ENCODE measurements at places on chromosomes 6 and 20.

GRCh38 chr6:129472239-129472638 lies 237.7 kb downstream of the ARHGAP18 start:
- DNase-seq: no peak

DNA sequence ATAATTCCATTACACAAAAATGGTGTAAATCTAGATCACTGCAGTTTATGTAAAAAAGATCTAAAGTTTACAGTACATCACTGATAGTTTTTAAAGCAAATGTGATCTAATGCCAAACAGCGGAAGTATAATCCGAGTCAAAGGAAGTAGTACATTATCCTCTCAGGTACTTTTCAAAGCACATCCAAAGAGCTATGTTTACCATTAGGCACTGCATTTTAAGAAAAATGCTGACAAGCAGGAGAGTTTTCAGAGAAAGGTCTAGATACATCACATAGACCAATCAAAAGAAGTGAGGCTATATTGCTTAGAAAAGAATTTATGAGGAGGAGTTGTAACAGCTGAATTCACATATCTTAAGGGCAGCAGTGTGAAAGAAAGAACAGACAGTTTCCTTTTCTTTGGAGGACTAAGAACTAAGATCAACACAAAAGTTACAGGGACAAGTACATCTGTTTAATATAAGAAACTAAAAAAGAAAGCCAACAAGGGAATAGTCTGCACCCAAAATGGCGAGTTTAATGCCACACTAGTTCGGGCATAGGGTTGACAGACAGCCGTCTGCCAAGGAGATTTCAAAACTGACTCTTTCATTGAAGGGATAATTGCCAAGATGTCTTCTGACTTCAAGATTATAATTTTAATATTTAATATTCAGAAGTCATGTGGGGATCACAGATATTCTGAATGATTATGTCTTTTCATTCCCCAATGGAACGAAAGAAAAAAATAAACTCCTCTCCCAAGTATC lies 1.4 kb downstream of the ZNF184 start:
- no peak for DNase-seq

DNA sequence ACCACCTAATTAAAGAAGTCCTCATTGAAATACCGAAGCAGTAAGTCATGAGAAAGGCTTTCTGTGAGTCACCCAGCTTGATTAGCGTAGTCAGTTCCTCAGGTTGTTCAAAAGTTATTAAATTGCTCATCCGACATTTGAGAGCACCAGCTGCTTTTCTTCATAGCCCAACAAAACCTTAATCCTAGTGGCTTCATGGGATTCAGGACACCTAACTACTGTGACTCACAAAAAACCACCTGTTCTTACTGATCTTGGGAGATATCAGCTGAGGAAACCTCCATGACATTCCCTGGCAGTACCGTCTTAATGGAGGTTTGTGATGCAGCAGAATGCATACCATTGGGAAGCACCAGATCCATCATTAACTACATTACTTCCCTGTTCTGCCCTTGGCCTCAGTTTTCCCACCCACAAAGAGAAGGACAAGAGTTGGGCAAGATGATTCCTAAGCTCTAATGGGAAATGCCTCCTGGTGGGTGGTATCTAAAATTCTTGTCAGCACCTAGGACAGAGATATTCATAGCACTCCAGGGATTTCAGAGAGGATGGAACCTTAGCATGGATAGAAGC lies 103.8 kb downstream of the KHDC1L start:
- no peak for DNase-seq

DNA sequence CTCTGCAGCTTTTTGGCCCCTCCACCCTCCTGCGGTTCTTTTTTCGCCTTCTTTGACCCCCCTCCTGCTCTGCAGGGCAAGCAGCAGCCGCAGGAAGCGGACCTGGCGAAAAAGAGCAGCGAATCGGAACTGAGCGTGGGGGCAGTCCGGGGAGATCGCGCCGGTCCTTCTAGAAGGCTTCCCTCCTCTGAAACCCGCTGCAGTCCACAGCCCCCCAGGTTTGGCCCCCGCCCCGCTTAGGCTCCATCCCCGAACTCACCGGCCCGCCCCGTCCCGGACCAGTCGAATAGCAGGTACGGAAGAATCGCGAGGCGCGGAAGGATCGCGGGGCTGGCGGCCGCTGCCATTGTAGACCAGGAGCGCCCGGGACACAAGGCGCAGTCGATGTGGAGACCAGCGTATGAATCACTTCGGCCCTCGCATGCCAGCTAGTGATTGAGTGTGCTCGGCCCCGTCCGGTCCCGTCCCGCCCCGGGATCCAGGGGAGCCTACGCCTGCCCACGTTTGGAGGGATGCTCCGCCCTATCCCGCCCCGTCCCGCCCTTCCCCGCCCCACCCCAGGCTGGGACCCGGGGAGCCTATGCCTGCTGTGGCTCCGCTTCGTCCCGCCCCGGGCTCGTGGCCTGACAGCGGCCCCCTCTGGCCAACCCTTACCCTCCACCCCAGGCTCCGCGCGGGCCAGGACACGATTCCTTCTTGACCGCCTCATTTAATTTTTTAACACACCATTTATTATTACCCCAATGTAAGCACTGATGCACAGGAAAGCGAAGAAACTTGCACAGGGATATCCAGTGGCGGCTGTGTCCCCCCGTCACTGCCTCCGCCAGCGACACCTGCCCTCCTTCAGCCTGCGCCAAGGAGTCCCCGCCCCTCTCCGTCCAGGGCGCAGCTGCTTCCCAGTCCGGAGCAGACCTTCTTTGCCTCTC lies at the start of gene ULBP3:
Gene ULBP3, minus strand, starts transcription at position 402 of the 929 bp plus-strand sequence. Its CDS starts 55 bp downstream, at position 347.
- DNase-seq: peak; percentile 58

DNA sequence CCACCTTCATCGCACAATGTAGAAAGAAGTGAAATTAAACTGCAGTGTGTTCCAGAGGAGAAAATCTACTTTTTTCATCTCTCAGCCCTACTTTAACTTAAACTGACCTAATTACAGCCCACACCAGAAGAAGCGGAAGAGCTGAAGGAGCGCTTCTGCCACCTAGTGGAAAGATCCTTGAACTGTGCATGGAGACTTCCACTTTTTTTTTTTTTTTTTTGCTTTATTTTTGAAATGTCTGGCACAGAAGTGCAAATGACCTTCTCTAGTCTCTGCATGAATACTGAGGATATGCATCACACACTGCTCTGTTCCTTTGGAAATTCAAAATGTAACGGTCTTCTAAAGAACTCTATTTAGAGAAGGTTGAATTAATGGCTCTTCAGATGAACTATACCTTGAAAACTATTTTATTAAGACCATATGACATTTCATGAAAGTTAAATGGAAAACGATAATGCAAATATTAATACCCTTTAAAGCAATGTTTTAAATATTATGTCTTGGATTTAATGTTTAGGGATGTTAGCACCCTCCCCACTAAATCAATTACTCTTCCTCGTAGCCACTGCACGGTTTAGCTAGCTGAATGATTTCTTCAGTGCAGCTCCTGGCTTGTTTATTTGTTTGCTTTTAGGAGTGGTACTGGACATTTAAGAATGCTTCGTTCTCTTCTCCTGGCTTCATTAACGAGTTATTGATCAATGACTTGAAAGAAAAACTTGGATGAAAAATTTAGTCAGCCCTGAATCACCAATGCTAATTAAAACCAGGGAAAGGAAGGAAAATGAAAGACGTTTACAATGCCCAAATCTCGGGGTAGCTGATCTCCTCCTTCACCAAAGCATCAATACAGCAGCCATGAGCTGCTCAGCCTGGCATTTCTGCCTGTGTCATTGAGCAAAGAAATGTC lies 569.6 kb upstream of the GJE1 start:
- DNase-seq: peak; percentile 70

DNA sequence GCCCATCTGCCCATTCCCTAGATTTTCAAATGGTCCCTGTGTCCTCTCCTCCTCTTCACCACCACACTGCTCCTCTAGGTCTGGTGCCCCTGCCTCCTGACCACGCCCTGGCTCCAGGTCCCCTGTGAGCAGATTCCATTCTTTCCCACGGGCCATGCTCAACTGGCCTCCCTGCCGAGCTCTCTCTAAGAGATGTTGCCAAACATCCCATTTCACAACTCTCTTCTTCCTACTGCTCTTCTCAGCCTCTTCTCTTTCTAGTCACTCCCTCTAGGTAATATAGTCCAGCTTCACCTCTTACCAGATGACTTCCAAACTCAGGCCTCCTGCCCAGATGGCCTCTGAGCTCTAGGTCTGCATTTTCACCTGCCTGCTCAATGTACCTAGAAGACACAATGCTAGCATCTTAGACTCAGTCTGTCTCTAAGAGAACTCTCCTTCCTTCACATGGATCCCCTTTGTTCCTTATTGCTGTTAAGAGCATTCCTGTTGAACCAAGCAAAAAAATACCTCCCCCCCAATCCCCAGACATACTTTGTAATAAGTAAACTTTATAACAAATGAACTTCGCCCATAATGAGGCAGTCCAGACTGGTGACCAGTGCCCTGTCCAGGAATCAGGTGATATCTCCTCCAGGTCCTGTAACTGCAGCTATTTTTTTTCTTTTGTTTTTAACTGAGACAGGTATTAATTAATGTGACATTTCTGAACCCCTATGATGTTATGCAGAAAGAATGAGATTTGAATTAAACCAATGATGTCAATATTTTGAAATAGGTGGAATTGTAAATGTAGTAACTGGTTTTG lies 79.0 kb downstream of the LYRM4 start:
- DNase-seq: no peak

- DNase-seq: no peak
Observed at GRCh38 chr20:62552613-62553012, 76.8 kb upstream of the GATA5 start.

GRCh38 chr6:89986650-89987074 lies 92.4 kb downstream of the GJA10 start:
- DNase-seq: no peak

DNA sequence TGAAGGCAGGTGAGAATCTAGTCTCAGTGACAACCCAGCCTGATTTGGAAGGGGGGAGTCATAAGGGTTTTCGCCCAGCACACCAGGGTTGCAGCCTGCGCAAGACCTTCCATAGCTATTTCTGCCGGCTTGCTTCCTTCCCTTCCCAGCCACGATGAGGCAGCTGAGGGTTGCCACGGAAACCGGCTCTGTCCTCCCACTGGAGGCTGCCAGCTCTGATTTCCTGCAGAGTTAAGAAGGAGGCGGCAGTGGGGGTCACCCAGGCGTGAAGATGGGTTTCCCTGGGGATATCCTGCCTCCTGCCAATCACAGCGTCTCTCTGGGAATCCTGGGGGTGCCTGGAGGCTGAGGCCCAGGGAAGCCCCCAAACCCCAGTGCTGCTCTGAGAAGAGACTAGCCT lies 23.1 kb upstream of the KCNB1 start:
- DNase-seq: no peak

DNA sequence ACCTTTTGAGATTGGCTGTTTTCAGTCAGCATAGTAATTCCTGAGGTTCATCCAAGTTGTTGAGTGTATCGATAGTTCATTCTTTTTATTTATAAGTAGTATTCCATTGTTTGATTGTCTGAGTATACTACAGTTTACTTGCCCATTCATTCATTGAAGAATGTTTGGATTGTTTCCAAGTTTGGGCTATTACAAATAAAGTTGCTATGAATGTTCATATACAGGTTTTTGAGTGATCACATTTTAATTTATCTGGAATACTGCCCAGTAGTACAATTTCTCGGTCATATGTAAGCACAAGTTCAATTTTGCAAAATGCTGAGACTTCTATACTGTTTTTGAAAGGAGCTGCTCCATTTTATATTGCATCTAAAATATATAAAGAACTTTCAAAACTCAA lies 14.2 kb upstream of the EPHA7 start:
- DNase-seq: no peak

GRCh38 chr20:24632581-24632980 lies 163.2 kb downstream of the SYNDIG1 start:
- no peak for DNase-seq

DNA sequence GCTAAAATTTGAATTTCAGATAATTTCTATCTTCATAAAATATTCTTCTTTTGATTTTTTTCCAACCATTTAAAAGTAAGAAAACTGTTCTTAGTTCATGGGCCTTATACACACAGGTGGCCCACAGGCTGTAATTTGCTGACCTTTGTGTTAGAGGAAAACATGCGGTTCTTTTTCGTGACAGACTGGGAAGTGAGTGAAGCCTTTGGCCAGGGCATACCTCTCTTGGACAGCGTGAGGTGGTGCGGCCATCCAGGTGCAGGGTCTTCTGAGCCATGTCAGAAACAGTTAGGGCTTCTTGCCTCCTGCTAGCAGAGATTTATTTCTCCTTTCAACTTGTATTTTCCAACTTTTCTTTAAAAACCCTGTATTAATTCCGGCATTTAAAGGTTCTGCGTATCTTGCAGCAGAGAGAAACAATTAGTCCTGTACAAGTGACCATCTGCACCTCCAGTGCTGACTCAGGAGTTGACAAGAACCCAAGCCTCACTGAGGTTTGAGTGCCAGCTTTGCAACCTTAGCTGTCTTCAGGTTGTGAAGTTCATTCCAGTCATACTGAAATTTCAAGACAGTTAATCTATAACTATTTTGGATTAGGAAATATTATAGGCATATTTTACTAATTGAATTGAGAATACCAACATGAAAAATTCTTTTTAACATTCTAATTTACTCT lies 177.8 kb downstream of the LY86 start:
- DNase-seq: no peak

- no peak for DNase-seq
Observed at GRCh38 chr20:21184819-21185218, 58.9 kb downstream of the KIZ start.

DNA sequence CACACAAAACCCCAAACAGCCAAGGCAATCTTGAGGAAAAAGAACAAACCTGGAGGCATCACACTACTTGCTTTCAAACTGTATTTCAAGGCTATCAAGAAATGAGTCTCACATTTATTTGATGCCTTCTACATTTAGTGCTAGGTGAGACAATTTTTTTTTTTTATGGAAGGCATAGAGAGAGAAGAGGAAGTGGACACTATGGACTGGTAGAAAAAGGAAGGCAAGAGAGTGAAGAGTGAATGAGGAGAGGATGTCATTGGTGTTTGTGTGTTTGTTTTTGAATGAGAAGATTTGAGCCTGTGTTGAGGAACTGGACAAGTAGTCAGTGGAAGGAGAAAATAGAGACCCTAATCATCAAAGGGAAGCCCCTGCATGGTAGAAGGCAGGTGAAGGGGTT lies 182.0 kb upstream of the JAG1 start:
- no peak for DNase-seq

DNA sequence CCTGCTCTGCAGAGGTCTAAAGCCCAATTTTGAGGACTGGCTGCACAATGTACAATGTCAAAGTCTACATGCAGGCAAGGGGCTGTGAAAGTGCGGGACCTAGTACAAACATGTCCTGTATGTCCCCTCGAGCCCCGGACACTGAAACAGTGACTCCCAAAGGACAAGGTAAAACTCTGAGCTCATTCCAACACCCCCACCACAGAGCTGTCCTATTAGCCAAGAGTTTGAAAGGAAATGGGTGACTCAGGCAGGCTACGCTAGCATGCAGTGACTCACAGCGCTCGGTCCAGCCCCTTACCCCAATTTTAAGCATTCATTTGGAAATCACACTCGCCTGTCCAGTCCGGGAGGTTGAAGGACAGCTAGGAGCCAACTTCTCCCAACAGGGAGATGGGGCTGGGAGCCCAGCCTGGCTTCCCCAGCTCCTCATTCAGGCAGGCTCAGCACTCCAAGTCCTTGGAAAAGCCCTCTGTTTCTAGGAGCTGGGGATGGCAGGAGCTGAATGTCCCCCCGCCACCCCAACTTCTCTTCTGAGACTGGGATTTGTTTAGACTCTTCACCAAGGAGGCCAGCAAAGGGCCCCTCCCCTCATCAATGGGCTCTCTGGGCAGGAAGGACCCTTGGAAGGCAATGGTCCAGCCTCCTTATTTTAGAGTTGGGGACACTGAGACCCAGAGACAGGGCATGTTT lies 3.9 kb downstream of the SDC4 start:
- DNase-seq: peak; percentile 12

- DNase-seq: no peak
Observed at GRCh38 chr6:53646606-53647005, 18.9 kb downstream of the KLHL31 start.

Measured in activated CD4-positive, alpha-beta T cell treated with anti-CD3 and anti-CD28 coated beads for 4 hours (primary cell).